ENCODE measurements at places on chromosomes 1 and 21.
A peak's percentile ranks its signal among the peaks of the same experiment; 100 is the strongest.

- no peak overlapping the region for H3K4me3 ChIP-seq
- H3K36me3 ChIP-seq = no peaks in the 10 kb centered on the region
- H3K4me1 ChIP-seq = peaks cover 16% of the 10 kb centered on the region
- DNase-seq = no peak
- no peaks in the 10 kb centered on the region for H3K27me3 ChIP-seq
These were observed 36.1 kb upstream of the ST6GALNAC3 start for GRCh38 chr1:76038287-76039004.

GRCh38 chr1:47380699-47381098 is 35.4 kb upstream of the FOXE3 start:
- no peaks in the 10 kb centered on the region for H3K27me3 ChIP-seq
- no peak overlapping the region for H3K4me3 ChIP-seq
- H3K27ac ChIP-seq = no peak overlapping the region
- no peaks in the 10 kb centered on the region for H3K4me1 ChIP-seq

DNA sequence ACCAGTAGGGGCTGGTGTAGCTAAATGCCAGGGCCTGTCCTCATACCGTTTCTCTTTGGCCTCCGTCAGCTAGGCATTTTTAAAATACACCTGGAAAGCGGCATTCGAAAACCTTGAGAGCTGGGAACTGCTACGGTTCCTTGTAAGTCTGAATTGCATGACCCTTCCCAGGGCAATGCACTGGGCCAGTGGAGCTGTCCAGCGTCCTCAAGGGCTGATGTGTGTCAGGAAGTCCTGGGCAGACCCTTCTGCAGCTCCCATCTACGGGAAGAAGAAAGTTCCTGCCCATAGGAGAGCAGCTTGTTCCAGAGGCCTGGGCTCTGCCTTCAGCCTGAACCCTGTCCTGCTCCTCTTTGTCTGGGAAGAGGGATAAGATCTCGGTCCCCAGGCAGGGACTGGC is 34.1 kb downstream of the UBASH3A start:
- no peaks in the 10 kb centered on the region for H3K36me3 ChIP-seq
- DNase-seq = no peak
- H3K4me3 ChIP-seq = no peak overlapping the region
- H3K27ac ChIP-seq = no peak overlapping the region

DNA sequence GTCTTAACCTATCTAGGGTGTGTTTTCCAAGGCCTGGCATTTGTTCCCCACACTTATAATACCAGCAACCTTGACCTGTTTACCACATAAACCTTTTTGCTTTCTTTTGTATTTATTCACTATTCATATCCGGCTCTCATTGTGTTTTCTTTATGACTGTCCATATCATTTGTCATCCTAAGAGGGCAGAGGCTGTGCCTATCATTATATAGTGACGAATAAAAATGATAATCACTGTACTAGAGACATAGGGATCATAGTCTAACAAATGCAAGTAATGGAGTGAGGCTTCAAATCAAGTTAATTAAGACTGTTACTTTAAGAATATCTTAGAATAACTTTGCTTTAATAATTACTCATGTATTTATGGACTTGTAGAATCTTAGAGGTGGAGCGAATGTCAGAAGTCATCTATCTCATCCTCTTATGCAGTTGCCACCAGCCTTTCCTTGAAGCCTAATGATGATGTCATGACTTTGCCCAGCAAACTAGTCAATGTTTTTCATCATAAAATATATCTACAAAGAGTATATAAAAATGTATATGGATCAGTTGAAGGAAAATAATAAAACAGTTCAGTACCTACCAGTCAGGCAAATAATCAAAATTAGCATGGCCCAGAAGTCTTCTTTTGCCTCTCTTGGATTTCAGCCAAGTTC is 4.7 kb upstream of the ETV3 start:
- DNase-seq = no peak
- no peak overlapping the region for H3K4me3 ChIP-seq
- H3K4me1 ChIP-seq = peaks cover 6% of the 10 kb centered on the region
- H3K27me3 ChIP-seq = no peaks in the 10 kb centered on the region
- H3K36me3 ChIP-seq = no peaks in the 10 kb centered on the region
- H3K27ac ChIP-seq = peak overlapping the region; percentile 78

GRCh38 chr1:59165353-59165752 is 131.5 kb upstream of the FGGY start:
- no peak for DNase-seq
- H3K36me3 ChIP-seq = no peaks in the 10 kb centered on the region
- H3K27ac ChIP-seq = no peak overlapping the region
- H3K4me3 ChIP-seq = no peak overlapping the region

GRCh38 chr1:109478806-109479205 is 4.9 kb upstream of the ATXN7L2 start:
- H3K27ac ChIP-seq = no peak overlapping the region
- H3K27me3 ChIP-seq = no peaks in the 10 kb centered on the region
- H3K4me3 ChIP-seq = no peak overlapping the region
- no peaks in the 10 kb centered on the region for H3K4me1 ChIP-seq

- DNase-seq = peak; percentile 96
- H3K36me3 ChIP-seq = no peaks in the 10 kb centered on the region
- no peaks in the 10 kb centered on the region for H3K27me3 ChIP-seq
- H3K4me3 ChIP-seq = peak overlapping the region; percentile 22
- no peaks in the 10 kb centered on the region for H3K4me1 ChIP-seq
These were observed 1.2 kb downstream of the FAM167B start for GRCh38 chr1:32247983-32248889.
